ENCODE measurements at places on chromosomes 2 and 18.

- DNase-seq, result no peak
Measured at GRCh38 chr2:224937887-224938286, 104.4 kb downstream of the DOCK10 start.

DNA sequence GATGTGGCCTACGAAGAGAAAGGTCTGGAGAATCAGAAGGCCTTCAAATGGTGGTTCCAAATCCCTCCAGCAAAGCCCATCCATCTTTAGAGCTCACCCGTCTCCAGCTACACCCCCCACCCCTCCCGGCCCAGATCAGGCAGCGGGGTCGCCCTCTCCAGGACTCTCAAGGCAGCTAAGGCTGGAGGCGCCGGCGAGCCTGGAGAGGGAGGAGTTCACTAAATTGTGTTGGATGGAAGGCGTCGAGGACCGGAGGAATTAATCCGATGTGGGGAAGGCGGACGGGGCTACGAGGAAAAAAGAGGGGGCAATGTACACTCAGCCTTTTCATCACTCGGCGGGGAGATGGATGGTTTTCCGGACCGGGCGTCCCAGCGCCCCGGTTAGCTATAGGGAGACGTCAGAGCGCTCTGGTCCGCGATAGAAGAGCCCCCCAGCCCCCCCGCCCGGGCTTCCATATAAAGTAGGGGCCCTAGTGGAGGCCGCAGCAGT lies at the start of gene GRP:
Gene GRP (plus strand): TSS at position 487 of the 492 bp plus-strand sequence. CDS start 108 bp downstream, outside the sequence.
- DNase-seq, result no peak

DNA sequence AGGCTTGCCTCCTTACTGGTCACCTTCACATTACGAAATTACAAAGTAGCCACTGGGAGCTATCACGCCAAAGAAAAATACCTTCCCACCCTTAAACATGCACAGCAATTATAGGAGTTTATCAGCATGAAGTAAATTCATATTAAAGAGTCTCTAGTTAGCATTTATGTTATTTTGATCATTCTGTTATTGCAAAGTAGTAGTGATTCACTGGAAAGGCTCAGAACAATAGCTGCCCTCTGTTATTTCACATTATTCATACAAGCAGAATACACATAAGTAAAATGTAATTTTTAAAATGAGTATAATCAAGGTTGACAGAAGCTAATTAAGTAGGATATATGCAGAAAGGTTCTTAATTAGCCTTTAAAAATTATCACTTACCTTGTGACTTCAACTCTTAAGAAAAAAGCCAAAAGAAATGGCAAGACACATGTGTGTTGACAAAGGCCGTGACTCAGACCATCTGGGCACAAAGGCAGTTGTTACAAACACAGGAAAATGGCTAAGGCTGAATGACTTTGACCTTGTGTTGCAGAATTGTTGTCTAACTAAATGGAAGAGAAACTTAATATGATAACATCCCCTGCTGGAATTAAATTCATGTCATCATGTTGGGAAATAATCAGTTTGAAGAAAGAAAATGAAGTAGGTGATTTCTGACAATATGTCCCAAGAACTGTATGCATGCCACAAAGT lies 108.3 kb downstream of the ARL6IP6 start:
- no peak for DNase-seq

- no peak for DNase-seq
Measured at GRCh38 chr2:237867465-237867864, 8.0 kb downstream of the RAMP1 start.

GRCh38 chr18:80246445-80247392 lies 595 bp downstream of the PARD6G start:
- DNase-seq, result no peak

Measured in SW 1271 (cell line).